ENCODE measurements at places on chromosomes 6 and 20. TPM values are rescaled to one million over a fixed set of nuclear protein-coding genes. Genes with fewer than 3 reads are reported as not detected.

DNA sequence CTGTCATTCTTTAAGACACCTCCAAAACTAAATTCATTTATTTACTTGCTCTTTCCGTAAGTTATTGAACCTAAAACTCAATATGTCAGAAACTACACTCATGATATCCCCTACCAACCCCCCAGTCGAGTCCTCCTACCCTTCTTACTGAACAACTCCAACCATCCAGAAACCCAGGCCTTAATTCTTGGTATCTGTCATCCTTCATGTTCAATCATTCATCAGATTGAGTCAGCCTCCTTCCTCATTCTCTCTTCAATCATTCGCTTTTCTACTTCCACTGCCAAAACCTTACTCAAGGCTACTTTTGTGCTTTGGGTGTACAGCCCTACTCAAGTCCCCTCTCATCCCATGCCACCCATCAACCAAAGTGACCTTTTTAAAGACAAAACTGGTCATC, 95.7 kb downstream of the SMLR1 start:
- DNase-seq, result no peak

GRCh38 chr6:111427341-111428116, 55.5 kb downstream of the REV3L start:
- no peak for DNase-seq

GRCh38 chr6:37517411-37517812, 17.7 kb upstream of the CCDC167 start:
- no peak for DNase-seq

The NMBR gene
- 0.29 TPM for polyA plus RNA-seq

The PROKR2 gene
- polyA plus RNA-seq, result not detected

DNA sequence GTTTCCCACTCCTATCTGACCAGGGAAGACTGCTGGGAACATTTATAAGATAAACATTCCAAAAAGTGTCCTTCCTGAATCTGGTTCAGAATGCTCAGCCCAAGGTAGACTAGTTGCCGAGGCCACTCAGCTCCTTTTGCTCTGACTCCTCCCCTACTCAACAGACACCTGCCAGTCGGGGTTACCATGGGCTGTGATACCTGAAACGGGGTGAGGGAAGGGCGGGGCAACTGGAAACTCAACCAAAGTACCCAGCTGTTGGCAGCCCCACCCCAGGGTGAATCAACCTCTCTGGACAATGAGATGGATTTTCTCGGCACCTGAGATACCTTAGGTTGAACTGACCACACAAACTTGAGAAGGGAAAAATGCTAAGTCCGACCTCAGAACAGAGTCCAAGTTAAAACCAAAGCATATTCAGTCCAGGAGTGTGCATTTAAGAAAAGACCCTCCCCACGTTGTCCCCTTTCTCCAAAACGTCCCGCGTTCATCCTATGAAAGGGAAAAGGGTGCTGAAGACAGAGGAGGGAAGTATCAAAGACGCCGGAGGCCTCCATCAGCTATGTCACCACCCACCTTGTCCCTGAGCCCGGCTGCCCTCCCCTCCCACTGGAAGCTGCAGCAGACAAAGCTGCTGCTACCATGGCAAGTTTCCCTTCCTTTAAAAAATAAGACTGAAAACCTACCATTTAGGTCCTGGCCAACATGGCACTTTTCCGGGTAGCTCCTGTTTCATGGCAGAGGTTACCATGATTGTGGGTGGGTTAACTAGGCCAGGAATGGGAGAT, 100.1 kb downstream of the SLC23A2 start:
- no peak for DNase-seq

The RAET1L gene
- polyA plus RNA-seq, result not detected

The C6orf15 gene
- not detected for polyA plus RNA-seq

DNA sequence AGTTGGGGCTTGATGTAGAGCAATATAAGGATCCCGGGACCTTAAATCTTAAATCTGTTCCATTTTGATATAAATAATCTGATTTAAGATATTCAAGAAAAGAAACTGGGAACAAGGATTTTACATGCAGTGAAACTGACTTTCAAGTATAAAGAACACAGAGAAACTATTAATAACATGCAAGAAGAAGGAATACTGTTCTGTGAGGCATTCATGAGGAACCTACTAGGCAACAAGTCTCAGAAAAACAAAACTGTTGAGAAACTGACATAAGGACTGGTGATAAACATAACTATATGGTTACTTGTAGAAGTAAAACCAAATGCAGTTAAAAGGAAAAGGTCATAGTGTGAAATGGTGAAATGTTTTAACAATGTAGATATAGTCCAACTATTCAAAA, 15.8 kb downstream of the HDDC2 start:
- DNase-seq, result no peak

The KHDC1L gene
- 0.33 TPM for polyA plus RNA-seq

- DNase-seq, result no peak
Observed at GRCh38 chr20:44491635-44492395, 16.1 kb downstream of the TTPAL start.

- no peak for DNase-seq
Observed at GRCh38 chr6:158561321-158561884, 1.5 kb downstream of the TMEM181 start.

The SCGN gene
- polyA plus RNA-seq, result 0.55 TPM

DNA sequence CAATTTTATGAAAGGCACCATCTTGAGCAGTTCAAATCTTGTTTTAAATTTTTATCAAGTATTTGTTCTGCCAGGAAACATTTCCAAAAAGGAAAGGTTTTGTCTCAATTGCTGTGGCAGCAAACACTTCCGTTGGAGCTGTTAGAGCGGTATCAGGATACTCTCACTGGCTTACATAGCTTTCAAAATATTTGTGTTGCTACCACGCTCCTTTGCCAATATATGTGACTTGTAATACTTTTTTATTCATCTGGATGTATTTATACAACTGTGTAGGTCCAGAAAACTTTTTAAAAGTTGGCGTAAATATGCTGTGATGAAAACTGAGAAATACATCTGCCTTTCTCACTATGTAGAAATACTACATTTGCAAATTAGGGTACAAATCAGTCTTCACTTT, 37.8 kb upstream of the NHSL1 start:
- DNase-seq, result no peak

DNA sequence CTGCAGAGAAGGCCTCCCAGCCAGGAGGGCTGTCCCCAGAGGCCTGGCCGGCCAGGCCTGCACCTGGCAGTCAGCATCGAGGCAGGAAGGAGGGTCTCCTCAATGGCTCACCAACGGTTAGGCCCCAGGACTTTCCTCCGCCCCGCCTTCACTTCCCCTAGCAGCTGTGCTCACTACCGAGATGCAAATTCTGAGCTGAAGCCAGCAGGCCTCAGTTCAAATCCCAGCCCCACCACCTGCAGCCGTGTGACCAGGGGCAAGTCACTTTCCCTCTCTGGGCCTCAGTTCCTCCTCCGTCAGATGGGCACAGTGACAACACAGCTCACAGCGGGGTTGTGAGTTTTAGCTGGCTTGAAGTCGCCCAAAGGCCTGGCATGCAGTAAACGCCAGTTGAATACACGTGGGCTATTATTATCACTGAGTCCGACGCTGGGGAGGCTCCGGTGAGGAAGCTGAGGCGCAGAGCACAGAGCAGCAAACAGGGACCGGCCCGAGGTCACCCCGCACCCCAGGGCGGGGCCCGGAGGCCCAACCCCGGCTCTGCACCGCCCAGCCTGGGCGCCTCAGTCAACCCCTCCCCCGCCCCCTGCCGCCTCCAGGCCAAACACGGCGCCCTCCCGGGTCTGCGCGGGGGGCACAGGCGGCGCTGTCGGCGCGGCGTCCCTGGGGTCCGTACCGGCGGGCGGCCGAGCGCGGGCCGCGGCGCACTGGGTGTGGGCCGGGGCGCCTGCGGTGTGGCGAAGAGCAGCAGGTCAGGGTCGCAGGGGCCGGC, 671 bp downstream of the E2F1 start:
- DNase-seq, result no peak

The TGM6 gene
- not detected for polyA plus RNA-seq

- no peak for DNase-seq
Observed at GRCh38 chr6:156396068-156396771, 381.0 kb upstream of the ARID1B start.

DNA sequence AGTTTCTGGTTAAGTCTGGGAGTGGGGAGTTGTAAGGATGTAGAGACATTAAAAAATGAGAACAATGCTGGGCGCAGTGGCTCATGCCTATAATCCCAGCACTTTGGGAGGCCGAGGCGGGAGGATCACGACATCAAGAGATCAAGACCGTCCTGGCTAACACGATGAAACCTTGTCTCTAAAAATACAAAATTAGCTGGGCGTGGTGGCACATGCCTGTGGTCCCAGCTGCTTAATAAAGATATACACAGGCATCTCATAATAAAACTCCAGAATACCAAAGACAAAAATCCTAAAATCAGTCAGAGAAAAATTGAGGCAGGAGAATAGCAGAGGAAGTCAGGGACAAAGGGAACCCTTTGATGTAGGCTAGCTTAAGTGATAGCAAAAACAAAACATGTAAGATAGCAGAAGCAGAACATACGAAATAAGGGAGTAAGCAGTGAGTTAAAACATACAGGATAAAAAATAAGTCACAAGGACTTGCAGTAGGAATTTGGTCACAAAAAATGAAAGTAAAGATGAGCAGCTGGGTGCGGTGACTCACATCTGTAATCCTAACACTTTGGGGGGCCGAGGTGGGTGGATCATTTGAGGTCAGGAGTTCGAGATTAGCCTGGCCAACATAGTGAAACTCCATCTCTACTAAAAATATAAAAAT, 23.6 kb downstream of the DDX43 start:
- DNase-seq, result no peak

DNA sequence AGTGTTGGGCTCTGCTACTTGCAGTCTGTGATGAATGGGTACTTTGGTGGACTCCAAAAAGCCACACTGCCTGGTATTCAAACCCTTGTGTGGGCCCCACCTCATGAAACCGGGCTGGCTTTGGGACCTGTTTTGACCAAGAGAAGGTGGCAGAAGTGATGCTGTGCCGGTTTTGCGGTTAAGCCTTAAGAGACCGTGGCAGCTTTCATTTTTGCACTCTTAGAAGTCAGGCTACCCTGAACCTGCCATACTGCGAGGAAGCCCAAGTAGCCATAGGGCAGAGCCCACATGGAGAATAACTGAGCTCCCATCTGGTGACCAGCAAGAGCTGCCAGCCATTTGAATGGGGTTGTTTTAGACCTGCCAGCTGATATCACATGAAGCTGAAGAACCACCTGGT, 10.2 kb downstream of the SULF2 start:
- DNase-seq, result no peak

DNA sequence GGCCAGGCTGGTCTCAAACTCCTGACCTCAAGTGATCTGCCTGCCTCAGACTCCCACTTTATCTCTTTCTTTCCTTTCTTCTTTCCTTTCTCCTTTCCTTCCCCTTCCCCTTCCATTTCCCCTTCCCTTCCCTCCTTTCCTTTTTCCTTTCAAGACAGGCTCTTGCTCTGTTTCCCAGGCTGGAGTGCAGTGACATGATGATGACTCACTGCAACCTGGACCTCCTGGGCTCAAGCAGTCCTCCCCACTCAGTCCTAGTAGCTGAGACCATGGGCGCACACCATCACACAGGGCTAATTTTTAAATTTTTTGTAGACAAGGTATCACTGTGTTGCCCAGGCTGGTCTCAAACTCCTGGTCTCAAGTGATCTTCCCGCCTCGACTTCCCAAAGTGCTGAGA, 377.6 kb upstream of the ZFP64 start:
- DNase-seq, result no peak

GRCh38 chr6:30707281-30707850, 9.7 kb downstream of the MDC1 start:
- no peak for DNase-seq

The NKAIN2 gene
- polyA plus RNA-seq, result 20.2 TPM

GRCh38 chr20:51528263-51529027, 14.1 kb downstream of the NFATC2 start:
- no peak for DNase-seq

GRCh38 chr6:37696220-37696840, 1.4 kb downstream of the MDGA1 start:
- DNase-seq, result no peak

- no peak for DNase-seq
Observed at GRCh38 chr6:44105993-44106740, 21.1 kb downstream of the MRPL14 start.

DNA sequence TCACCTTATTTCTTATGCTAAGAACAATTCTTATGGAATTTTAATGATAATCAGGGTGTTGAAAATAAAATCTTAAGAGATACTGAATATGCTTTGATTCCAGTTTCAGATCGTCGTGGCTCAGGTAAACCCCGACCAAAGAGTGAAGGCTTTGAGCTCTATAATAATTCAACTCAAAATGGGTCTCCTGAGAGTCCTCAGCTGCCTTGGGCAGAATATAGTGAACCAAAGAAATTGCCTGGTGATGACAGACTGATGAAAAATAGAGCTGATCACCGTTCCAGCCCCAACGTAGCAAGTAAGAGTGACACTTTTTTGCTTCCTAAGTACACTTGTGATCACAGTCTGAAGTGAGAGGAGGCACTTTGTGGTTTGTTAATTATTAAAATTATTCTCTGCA, 50.9 kb upstream of the KIF25 start:
- no peak for DNase-seq

Measured in right renal cortex interstitium (tissue), 3 donors.